ENCODE measurements at places on chromosomes 2 and 18. TPM values are rescaled to one million over a fixed set of nuclear protein-coding genes. Genes with fewer than 3 reads are reported as not detected.

- DNase-seq: no peak
These were observed 132.2 kb downstream of the SEPTIN10 start for GRCh38 chr2:109481599-109481998.

DNA sequence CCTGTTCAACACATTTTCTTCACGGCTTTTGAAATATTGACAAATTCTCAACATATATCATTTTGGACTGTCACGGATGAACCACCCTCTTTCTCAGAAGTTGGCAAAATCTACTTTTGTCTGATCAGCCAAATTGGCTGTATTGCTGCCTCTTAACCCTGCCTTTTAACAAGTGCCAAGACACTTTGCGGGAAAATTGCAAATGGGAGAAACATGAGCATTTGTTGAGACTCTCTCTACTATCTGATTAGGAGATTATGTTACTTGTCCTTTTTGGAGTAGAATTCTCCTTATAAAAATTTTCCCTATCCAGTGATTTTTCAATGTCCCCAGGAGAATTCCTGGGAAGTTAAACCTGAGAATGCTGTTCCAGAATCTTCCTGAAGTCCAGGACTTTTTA is 256.2 kb upstream of the ZSWIM2 start:
- DNase-seq: no peak

- no peak for DNase-seq
These were observed 125.4 kb upstream of the CTNNA2 start for GRCh38 chr2:79387431-79387830.

The FHOD3 gene
- total RNA-seq: not detected

The MAB21L4 gene
- total RNA-seq: not detected

The COL4A3 gene
- not detected for total RNA-seq

The GPR75 gene
- total RNA-seq: 0.91 TPM

The APCDD1 gene
- total RNA-seq: not detected

All from activated naive CD4-positive, alpha-beta T cell treated with anti-CD3 and anti-CD28 coated beads, Interleukin-2, amount 50 U/mL, for 72 hours (primary cell).